ENCODE measurements at places on chromosomes 13 and 19. TPM values are rescaled to one million over a fixed set of nuclear protein-coding genes. Genes with fewer than 3 reads are reported as not detected.

The CDKN2D gene
- total RNA-seq, result 41.0 TPM

The SLC10A2 gene
- not detected for total RNA-seq

The PNMA8B gene
- total RNA-seq, result not detected

The TMC4 gene
- 1.1 TPM for total RNA-seq

The CTU1 gene
- total RNA-seq, result 12.8 TPM

Measured in activated CD4-positive, alpha-beta T cell treated with anti-CD3 and anti-CD28 coated beads, Interleukin-2, amount 10 ng/mL, durations not matched to agents 24 days and 14 days (primary cell).